Left lung (tissue), 14 donors: ENCODE measurements at places on chromosomes 7 and 10. TPM values are rescaled to one million over a fixed set of nuclear protein-coding genes. Genes with fewer than 3 reads are reported as not detected.

VPS26A gene
- total RNA-seq = 50.6 TPM

NEUROD6 gene
- total RNA-seq = not detected

CRPPA gene
- total RNA-seq = 3.6 TPM

MTERF1 gene
- 10.8 TPM for total RNA-seq

XRCC2 gene
- 3.5 TPM for total RNA-seq

GATA3 gene
- total RNA-seq = 1.7 TPM

HABP2 gene
- total RNA-seq = 1.3 TPM

TEX36 gene
- total RNA-seq = 0.26 TPM

PROSER2 gene
- 12.8 TPM for total RNA-seq

GALNT17 gene
- total RNA-seq = 2.4 TPM

PON1 gene
- total RNA-seq = 0.67 TPM

SPDYE2 gene
- total RNA-seq = not detected

LIPM gene
- not detected for total RNA-seq

SUN3 gene
- not detected for total RNA-seq

CLIP2 gene
- 20.6 TPM for total RNA-seq

TRIM73 gene
- total RNA-seq = 2.0 TPM

OR13A1 gene
- total RNA-seq = not detected

TNS3 gene
- 151 TPM for total RNA-seq

EPO gene
- not detected for total RNA-seq

FZD1 gene
- 20.0 TPM for total RNA-seq

OR2A7 gene
- 5.6 TPM for total RNA-seq

C10orf105 gene
- 1.0 TPM for total RNA-seq

TAC1 gene
- total RNA-seq = not detected

C7orf33 gene
- not detected for total RNA-seq

CALHM3 gene
- 0.16 TPM for total RNA-seq

ANKRD1 gene
- total RNA-seq = 165 TPM

PHKG1 gene
- total RNA-seq = 0.32 TPM

NME8 gene
- total RNA-seq = 0.32 TPM

UNC5B gene
- total RNA-seq = 14.4 TPM

TRIL gene
- 2.9 TPM for total RNA-seq

VPS37D gene
- total RNA-seq = 0.89 TPM

TRIP6 gene
- total RNA-seq = 72.9 TPM
